ENCODE measurements at places on chromosomes 3 and 15. TPM values are rescaled to one million over a fixed set of nuclear protein-coding genes. Genes with fewer than 3 reads are reported as not detected.

DNA sequence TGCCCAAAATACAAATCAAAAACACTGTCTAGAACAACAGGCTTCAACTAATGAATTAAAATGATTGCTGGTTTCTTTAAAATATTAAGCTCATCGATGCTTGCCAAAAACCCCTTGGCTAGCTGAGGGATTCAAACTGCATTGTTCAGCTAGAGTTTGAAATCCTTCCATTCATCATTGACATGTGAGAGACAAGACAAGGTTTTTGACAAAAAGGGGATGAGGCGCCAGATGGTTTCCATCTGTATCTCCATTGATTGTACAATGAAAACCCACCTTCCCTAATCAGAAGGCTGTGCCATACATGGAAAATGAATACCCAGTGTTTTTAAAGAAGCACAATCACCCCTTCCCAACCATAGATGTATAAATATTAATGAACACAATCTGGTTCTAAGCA, 67.8 kb downstream of the THRB start:
- no peak overlapping the region for H3K27ac ChIP-seq
- no peaks in the 10 kb centered on the region for H3K36me3 ChIP-seq
- H3K4me1 ChIP-seq = no peaks in the 10 kb centered on the region
- H3K4me3 ChIP-seq = no peak overlapping the region
- H3K27me3 ChIP-seq = no peaks in the 10 kb centered on the region

GRCh38 chr3:4957978-4958377, 21.3 kb upstream of the BHLHE40 start:
- H3K27me3 ChIP-seq = peaks cover 4% of the 10 kb centered on the region
- peaks cover 2% of the 10 kb centered on the region for H3K36me3 ChIP-seq
- H3K4me3 ChIP-seq = no peak overlapping the region

- no peak overlapping the region for H3K27ac ChIP-seq
- DNase-seq = no peak
- H3K4me3 ChIP-seq = no peak overlapping the region
Measured at GRCh38 chr3:187011915-187012314, 81.6 kb downstream of the ST6GAL1 start.

GRCh38 chr3:45795882-45796765, at the start of gene SLC6A20:
SLC6A20 (minus strand) TSS chr3:45796536; CDS start chr3:45796419, 117 bp downstream.
- H3K4me1 ChIP-seq = peaks cover 4% of the 10 kb centered on the region
- H3K27ac ChIP-seq = no peak within 1 kb of the TSS
- peaks cover 81% of the 10 kb centered on the region for H3K27me3 ChIP-seq
- H3K36me3 ChIP-seq = no peaks in the 10 kb centered on the region
- peak; percentile 14 for DNase-seq

GRCh38 chr3:97958396-97958795, 13.8 kb downstream of the RIOX2 start:
- no peak overlapping the region for H3K27ac ChIP-seq
- H3K27me3 ChIP-seq = no peaks in the 10 kb centered on the region
- no peak for DNase-seq
- peaks cover 5% of the 10 kb centered on the region for H3K36me3 ChIP-seq

GRCh38 chr3:126952261-126952982, 30.5 kb upstream of the PLXNA1 start:
- no peak for DNase-seq
- no peaks in the 10 kb centered on the region for H3K27me3 ChIP-seq
- H3K4me1 ChIP-seq = no peaks in the 10 kb centered on the region
- no peak overlapping the region for H3K27ac ChIP-seq
- H3K36me3 ChIP-seq = no peaks in the 10 kb centered on the region

DNA sequence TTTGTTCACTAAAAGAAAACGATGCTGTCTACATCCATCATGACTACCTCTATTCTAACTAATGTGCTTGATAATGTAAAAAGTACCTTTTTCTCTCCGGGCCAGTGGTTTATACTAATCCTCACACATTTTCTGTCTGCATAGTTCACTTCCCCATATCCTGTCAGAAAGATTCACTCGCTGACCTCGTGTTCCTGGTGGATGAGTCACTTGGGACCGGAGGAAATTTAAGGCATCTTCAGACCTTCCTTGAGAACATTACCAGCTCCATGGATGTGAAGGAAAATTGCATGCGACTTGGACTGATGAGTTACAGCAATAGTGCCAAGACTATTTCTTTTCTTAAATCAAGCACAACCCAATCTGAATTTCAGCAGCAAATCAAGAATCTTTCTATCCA, 33.8 kb downstream of the COL6A5 start:
- H3K27ac ChIP-seq = no peak overlapping the region
- DNase-seq = no peak
- peaks cover 3% of the 10 kb centered on the region for H3K27me3 ChIP-seq
- no peaks in the 10 kb centered on the region for H3K36me3 ChIP-seq
- no peak overlapping the region for H3K4me3 ChIP-seq
- H3K4me1 ChIP-seq = no peaks in the 10 kb centered on the region

DNA sequence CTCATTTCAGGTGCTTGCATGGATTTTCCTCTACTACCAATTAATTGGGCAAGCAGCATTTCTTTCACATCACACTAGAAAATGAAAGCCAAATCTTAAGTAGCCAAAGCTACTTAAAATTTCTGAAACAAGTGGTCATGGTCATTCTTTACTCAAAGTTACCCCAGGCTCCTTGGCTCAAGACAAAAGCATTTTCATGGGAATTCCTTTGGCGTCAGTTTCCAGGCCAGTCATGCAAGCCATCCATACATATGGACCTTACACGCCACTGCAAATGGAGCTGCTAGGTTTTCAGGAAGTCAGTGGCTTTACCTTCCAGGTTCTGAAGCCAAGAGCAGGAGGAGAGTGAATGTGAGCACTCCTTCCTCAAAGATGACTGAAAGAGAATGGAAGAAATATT, 83.7 kb upstream of the IL12A start:
- H3K27me3 ChIP-seq = no peaks in the 10 kb centered on the region
- no peak overlapping the region for H3K4me3 ChIP-seq
- no peak overlapping the region for H3K27ac ChIP-seq
- no peak for DNase-seq
- peaks cover 15% of the 10 kb centered on the region for H3K4me1 ChIP-seq

DNA sequence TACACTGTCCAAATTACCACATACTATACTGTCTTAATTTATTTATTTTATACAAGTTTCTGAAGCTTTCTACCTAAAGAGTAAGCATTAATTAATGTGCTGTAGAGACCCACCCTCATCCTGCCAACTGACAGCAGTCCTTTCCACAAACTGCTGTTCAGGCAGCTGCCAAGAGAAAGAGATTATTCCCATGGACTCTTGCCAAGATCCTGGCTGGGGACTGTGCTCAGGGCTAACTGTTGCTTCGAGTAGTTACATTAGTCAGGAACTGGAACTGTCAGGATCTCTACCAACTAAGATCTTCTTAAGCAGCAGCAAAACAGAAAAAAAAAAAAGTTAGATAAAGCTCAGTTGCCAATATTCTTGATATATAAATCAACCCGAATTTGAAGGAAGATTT, 398.8 kb downstream of the MECOM start:
- no peaks in the 10 kb centered on the region for H3K27me3 ChIP-seq
- DNase-seq = no peak
- H3K4me3 ChIP-seq = no peak overlapping the region

GRCh38 chr15:95624100-95624499, 706.4 kb upstream of the NR2F2 start:
- no peak overlapping the region for H3K4me3 ChIP-seq
- H3K27me3 ChIP-seq = no peaks in the 10 kb centered on the region
- DNase-seq = no peak
- H3K36me3 ChIP-seq = peaks cover 8% of the 10 kb centered on the region
- no peak overlapping the region for H3K27ac ChIP-seq

DNA sequence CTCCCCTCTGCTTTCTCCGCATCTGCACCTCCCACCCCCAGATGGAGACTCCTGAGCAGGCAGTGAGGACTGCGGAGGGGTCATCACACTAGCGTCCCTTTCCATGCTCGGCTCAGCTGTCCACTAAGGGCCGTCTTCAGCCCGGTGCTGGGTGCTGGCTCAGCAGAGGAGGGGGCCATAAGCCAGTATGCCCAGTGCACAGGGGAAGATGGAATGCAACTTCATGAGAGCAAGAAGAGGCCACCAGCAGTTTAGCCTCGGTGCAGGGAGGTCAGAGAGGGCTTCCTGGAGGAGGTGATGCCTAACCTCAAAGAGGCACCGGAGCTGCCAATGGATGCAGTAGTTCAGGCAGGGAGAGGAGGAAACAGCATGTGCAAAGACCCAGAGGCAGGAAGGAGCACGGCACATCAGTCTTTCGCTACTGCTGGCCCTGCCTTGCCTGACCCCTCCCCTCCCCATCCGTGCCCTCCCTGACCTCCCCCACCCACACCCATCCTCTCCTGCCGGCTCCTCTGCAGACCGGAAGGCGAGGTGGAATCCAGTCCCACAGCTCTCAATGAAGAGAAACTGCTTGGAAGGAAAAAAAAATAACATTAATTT, 15.2 kb upstream of the PLXND1 start:
- no peak for DNase-seq
- H3K27ac ChIP-seq = peak overlapping the region; percentile 88
- no peaks in the 10 kb centered on the region for H3K36me3 ChIP-seq

DNA sequence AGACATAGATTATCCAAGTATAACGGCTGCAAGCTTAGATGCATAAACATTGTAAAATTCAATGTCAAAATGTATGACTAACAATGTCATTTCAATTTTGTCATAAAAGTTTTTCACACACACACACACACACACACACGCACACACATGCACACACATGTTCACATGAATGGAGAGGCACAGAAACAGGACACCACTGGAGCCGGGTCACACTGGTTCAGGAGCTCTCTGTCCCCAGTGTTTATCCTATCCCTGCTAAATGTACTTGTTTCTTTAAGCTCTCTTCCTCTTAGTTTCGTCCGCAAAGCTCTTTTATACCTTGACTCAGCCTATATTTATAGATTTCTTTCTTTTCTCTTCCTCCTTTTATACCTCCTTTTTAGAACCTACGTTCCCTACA, 249.9 kb downstream of the CADPS start:
- H3K27ac ChIP-seq = no peak overlapping the region
- H3K27me3 ChIP-seq = peaks cover 21% of the 10 kb centered on the region
- no peak overlapping the region for H3K4me3 ChIP-seq
- DNase-seq = no peak
- H3K36me3 ChIP-seq = no peaks in the 10 kb centered on the region

DNA sequence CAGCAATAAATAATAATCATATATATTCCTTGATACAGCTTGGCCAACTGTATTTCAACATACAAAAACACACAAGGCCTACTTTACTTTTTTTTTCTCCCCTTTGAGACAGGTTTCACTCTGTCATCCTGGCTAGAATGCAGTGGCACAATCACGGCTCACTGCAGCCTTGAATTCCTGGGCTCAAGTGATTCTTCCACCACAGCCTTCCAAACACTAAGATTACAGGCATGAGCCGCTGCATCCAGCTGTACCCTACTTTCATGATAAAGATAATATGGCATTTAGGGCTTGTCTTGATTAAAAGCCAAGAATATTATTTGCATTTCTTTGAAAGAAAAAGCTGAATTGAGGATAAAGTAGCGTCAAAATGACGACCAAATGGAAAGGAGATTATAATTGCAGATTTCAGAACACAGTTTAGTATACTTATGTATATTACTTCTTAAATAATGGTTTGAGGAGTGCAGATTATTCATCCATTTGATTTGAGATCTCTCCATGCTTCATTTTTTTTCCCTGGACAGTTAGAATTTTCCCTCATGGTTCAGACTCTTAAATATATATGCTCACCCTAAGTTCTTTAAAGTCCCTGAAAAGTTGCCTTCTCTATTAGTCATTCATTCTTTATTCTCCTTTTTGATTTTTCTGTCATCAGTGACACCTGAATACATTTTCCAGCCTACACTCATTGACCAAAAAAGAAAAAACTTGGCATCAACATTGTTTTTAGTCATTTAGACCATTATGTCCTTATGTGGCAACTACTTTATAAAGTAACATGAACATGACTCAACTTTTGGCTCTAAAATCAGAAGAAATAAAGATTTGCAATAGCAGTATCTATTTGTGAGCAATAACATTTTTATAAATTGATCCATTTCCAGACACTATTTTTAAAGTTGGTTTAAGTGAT, 48.5 kb upstream of the MLF1 start:
- no peak for DNase-seq
- no peaks in the 10 kb centered on the region for H3K27me3 ChIP-seq
- no peaks in the 10 kb centered on the region for H3K4me1 ChIP-seq

DNA sequence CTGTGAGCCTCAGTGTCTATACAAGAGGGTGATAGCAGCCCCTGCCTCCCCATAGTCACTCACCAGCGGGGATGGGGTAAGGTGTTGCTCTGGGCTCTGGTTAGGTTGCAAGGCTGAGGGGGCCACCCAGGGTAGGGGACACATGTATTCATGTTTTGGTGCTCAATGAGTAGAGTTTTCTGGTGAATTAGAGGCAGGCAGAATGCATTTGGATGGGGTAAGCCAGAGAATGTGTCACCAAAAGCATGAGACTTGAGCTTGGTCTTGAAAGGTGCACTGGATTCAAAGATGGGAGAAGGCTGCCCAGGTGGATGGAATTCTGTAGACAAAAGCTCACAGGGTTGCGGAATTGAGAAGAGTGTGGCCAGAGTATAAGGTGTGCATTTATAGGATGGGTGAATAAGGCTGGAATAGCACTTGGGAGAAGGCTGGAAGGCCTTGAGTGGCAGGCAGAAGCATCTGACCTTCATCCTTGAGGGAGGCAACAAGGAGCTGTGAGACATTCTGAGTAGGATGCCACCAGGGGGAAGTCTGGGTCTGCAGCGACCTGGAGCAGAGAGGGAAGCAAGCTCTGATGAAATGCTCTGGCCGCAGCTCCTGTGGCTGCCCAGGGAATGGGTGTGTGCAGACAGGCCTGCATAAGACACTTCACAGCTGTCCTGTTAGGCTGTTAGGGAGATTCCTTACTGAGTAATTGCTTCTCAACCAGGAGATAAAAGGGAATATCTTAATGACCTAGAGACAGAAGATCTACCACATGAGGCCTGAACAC, 149.6 kb downstream of the CHDH start:
- no peak overlapping the region for H3K4me3 ChIP-seq
- no peaks in the 10 kb centered on the region for H3K4me1 ChIP-seq
- peaks cover 3% of the 10 kb centered on the region for H3K27me3 ChIP-seq
- no peaks in the 10 kb centered on the region for H3K36me3 ChIP-seq
- DNase-seq = no peak

DNA sequence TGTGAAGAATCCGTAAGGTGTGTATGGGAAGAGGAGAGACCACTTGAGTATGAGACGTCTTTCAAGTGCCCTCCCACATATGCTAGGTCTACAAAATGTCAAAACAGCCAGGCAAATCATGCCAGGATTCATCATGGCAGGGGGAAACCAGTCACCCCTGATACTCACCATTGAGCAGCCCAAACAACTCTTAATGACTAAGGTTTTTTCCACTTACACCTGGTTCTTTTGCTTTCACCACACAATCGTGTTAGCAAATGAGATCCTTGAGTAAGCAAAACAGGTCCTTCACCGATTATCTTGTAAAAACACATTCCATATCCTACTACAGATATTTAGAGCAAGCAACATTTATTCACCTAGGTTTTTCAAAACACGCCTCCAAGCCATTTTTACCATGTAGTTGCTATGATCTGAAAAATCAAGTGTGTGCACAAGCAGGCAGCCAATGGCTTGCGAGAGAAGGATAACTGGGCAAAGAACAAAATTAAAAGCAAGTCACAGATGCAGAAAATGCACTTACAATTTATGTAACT, 177.5 kb upstream of the LPP start:
- H3K36me3 ChIP-seq = no peaks in the 10 kb centered on the region
- no peak overlapping the region for H3K27ac ChIP-seq
- no peaks in the 10 kb centered on the region for H3K4me1 ChIP-seq
- peaks cover 3% of the 10 kb centered on the region for H3K27me3 ChIP-seq
- H3K4me3 ChIP-seq = no peak overlapping the region
- DNase-seq = no peak

TMEM42 gene
- total RNA-seq = 9.5 TPM

DUOX1 gene
- total RNA-seq = not detected

HIGD2B gene
- total RNA-seq = not detected

SELENOS gene
- 37.8 TPM for total RNA-seq

CCR3 gene
- not detected for total RNA-seq

ST3GAL6 gene
- 17.9 TPM for total RNA-seq
